COR-L47 (cell line): ENCODE measurements at places on chromosomes 12 and 14.

DNA sequence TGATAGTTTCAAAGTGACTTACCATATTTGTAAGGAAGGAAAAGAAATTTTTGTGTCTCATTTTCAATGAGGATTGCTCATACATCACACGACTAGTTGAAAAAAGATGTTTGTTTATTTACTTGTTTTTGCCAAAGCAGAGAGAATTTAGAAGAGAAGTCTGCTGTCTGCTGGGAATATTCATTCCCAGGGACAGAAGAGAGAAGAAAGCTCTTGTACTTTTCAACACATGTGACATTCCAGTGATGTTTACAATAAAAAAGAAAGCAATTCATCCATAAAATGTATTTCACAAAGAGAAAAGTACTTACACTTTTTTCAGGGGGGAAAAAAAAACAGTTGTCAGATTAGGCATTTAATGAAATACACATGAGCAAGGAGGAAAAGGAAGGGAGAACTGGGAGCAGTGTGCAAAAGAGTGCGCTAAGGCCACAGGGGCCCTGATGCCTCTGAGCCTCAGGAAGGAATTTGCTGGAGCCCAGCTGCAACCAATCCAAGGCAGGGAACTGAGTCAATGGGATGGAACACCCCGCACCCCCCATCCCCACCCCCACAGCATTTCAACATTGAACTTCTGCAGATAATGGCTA lies 115.0 kb downstream of the RPAP3 start:
- no peak for DNase-seq

DNA sequence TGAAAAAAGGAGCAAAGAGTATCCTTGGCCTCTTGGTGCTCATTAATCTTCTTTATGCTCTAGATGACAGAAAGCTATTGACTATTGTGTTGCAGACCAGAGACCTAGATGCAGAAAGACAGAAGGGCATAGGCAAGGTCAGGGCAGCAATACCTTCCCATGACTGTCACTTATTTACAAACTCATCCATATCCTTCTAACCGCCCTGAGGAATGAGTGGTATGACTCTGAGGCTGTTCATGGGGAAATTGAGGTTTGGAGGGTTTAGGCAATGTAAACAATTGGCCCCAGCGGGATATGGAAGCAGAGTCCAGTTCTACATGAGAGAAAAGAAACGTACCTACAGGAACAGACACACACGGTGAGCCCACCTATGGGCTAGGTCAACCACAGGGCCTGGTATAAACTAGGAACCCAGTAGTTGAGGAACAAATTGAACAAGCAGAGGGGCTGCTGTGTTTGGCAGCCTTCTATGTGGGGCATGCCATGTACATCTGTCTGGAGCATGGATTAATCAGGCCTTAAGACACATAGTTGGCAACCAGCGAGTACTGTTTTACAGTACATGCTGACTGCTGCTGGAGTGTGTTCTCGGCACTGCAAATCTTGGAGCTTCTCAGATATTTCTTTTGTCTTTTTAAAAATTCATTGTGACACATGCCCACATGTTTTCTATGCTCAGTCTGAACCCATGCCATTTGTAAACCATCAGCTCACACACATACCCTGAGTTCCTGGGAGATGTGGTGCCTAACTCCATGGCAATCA lies 159.7 kb upstream of the NTF3 start:
- DNase-seq, result no peak

DNA sequence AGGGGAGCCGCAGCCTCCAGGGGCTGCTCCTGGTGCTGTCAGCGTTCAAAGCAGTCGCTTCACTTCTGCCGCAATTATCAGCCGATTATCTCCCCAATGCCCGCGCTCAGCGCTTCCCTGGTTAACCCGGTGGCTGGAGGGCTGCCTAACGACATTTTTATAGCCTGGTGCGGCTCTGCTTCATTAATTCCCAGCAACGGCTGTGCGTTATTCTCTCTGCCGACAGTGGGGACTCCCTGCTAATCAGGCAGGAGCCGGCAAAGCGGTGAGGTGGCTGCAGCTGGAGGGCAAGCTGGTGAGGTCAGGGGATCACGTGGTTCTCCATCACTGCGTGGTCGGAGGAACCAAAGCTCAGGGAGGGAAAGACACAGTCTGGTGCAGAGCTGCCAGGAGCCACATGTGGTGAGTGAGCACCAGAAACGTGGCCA lies 62.9 kb downstream of the GLRX5 start:
- no peak for DNase-seq

- no peak for DNase-seq
Observed at GRCh38 chr14:42141328-42141727, 534.7 kb downstream of the LRFN5 start.

GRCh38 chr12:104358353-104359003 lies 54.9 kb downstream of the EID3 start:
- DNase-seq, result peak; percentile 17

GRCh38 chr12:80373666-80374065 lies 70.4 kb upstream of the PTPRQ start:
- DNase-seq, result no peak

- DNase-seq, result no peak
Observed at GRCh38 chr12:128772249-128772648, 51.5 kb downstream of the SLC15A4 start.

GRCh38 chr12:46378530-46378929 lies 6.0 kb upstream of the SLC38A2 start:
- DNase-seq, result no peak

- DNase-seq, result no peak
Observed at GRCh38 chr14:104555430-104556255, 23.9 kb upstream of the C14orf180 start.

DNA sequence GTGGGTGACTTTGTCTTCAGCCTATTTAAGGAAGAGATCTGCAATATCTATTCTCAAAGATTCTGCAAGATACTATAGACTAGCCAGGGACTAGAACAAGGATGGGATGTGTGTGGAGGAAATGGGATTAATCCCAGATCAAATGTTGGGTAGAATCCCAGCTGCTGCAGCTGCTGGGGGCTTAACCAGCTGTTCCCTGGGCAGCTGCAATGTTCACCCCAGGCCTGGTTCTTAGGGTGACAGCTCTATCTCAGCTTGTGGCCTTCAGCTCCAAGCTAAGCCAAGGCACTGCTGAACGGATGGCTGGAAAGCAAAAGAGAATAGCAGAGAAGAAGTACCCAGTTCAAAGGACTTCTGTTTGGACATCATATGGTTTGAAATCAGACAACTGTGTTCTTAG lies 10.0 kb upstream of the RHEBL1 start:
- no peak for DNase-seq

- DNase-seq, result no peak
Observed at GRCh38 chr12:93387780-93388179, 10.1 kb downstream of the NUDT4 start.

DNA sequence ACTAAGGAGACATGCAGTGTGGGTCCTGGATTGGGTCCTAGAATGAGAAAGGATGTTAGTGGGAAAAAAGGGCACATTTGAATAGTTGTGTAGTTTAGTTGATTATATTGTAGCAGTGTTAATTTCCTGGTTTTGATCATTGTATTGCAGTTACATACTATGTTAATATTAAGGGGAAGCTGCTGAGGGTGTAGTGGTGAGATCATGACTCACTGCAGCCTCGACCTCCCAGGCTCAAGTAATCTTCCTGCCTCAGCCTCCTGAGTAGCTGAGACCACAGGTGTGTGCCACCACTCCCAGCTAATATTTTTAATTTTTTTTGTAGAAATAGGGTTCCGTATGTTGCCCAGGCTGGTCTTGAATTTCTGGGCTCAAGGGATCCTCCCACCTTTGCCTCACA lies 21.7 kb downstream of the BORCS5 start:
- no peak for DNase-seq

- no peak for DNase-seq
Observed at GRCh38 chr14:57884175-57884574, 18.3 kb upstream of the SLC35F4 start.

DNA sequence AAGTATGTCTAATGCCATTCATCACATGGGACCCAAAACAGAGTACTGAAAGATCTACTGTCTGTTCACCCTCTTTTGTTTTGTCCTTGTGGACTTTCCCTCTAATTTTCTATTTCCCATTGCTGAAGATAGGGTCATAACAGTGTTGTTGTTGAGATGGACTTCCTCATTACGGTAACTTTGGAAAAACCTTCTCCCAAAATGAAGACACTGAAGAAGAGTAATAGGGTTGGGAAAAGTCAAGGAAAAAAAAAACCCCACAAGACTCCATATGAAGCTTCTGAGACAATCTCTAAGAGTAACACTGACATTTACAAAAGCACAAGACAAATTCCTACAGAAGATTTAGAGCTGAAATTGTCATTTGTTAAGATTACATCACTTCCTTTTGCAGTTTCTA lies 36.7 kb downstream of the EXOC5 start:
- DNase-seq, result no peak

DNA sequence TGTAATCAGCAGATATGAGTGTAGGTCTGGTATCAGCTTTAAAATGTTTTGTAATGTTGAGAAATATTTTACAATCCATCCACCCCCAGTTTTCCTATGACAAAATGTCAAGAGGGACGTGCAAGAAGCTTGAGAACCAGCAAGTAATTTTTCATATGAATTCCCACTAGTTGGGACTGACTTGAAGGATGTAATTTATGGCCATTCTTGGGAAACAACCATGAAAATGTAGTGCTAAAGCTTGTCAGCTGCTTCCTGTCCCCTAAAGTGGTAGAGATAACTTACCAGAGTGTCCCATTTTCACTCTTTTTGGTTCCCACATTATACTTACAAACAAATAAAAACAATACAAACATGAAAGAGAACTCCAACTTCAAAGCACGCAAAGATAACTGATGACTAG lies 63.9 kb downstream of the RERG start:
- DNase-seq, result no peak

GRCh38 chr12:124695861-124696260 lies 128.4 kb upstream of the NCOR2 start:
- no peak for DNase-seq

DNA sequence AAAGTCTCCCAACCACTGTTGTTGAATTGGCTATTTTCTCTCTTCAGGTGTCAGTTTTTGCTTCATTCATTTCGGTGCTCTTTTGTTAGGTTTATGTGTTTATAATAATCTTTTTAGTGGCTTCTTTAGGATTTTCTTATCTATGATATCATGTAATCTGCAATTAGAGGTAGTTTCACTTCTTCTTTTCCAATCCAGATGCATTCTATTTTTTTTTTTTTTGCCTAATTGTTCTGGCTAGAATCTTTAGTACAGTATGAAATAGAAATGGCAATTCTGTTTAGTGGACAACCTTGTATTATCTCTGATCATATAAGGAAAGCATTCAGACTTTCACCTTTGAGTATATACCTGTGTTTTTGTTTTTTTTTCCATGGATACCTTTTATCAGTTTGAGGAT lies 17.4 kb downstream of the CNOT2 start:
- no peak for DNase-seq

DNA sequence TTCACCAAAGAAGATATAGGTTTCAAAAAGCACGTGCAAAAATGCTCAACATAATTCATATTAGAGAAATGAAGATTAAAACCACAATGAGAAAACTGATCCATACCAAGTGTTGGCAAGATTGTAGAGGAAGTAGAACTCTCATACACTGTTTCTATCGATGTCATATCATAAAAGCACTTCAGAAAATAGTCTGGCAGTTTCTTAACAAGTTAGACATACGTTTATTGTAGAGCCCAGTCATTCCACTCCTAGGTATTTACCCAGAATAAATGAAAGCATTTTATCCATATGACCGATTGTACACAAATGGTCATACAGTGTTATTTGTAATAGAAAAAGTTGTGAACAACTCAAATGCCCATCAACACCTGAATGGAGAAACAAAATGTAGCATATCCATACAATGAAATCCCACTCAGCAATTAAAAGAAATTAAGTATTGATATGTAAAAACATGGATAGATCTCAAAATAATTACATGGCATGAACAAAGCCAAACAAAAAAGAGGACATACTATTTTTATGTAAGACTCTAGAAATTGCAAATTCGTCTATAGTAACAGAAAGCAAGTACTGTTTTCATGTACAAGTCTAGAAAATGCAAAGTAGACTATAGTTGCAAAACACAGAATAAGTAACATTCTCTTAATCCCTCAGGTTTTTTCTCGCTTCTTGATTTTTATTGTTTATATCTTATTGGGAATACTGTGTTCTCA lies 41.0 kb downstream of the USP15 start:
- no peak for DNase-seq

GRCh38 chr12:113325916-113326315 lies 9.0 kb downstream of the SLC8B1 start:
- DNase-seq, result no peak

- no peak for DNase-seq
Observed at GRCh38 chr14:81231540-81231939, 10.8 kb upstream of the GTF2A1 start.

GRCh38 chr14:39446131-39446744 lies 14.0 kb upstream of the FBXO33 start:
- DNase-seq, result no peak

- no peak for DNase-seq
Observed at GRCh38 chr12:11576104-11576503, 73.4 kb upstream of the ETV6 start.

GRCh38 chr12:65965358-65965757 lies 141.1 kb downstream of the HMGA2 start:
- DNase-seq, result no peak

DNA sequence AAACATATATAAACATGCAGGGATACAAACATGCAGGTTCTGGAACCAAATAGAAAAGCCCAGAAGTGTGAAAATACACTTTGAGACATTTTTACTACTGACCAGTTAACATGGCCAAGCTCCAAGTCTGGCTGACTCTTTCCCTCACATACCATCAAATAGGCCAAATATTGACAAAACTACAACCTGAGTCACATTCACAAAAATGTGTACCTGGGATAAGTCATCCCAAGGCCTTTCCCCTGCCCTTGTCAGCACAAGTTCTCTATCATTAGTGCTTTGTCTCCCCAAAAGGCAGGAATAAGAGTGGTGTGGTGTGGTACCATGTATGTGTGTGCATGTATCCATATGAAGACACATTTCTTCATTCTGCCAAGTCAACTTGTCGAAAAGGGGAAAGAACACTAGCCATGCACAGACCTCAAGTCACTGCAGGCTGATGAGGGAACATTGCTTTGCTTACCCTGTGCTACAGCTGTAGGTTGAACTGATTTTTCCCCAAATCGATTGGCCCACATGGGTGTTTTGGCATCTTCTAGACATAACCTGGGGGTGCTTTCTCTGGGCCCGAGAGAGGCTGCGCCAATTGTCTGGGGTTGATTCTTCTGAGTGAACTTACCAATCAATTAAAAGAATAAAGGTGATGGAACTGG lies 14.9 kb downstream of the HOXC4 start:
- no peak for DNase-seq

GRCh38 chr12:46390881-46391280 lies 18.3 kb upstream of the SLC38A2 start:
- no peak for DNase-seq

DNA sequence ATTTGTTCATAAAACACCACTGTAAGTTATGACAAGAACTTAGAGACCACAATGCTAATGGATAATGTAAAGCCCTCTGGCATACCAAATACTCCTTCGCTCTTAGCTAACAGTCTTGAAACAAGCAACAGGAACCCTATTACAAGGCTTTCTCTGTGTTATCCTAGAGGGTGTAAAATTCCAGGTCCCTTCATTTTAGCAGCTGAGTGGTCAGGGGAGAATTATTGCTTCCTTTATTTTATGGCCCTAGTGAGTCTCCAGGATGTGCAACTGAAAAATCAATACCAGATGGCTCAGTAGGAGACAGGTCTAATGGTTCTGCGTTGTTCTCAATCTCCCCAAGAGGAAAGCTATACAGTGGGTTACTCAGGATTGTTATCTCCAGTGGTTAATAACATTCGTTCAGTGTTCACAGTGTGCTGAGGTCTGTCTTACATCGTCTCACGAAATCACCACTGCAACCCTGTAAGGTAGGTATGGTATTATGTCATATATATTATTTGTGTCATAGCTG lies 172.7 kb upstream of the CNOT2 start:
- no peak for DNase-seq
